ENCODE measurements at places on chromosomes 6 and 20.

GRCh38 chr6:148873868-148874267 lies 127.0 kb downstream of the UST start:
- no peak for DNase-seq

GRCh38 chr20:23050847-23051627 lies 1.6 kb upstream of the THBD start:
- no peak for DNase-seq

GRCh38 chr6:15255481-15255880 lies 9.6 kb downstream of the JARID2 start:
- no peak for DNase-seq

GRCh38 chr6:107868867-107869611 lies 44.9 kb upstream of the SCML4 start:
- no peak for DNase-seq

- no peak for DNase-seq
Observed at GRCh38 chr6:106568530-106568929, 60.8 kb downstream of the RTN4IP1 start.

DNA sequence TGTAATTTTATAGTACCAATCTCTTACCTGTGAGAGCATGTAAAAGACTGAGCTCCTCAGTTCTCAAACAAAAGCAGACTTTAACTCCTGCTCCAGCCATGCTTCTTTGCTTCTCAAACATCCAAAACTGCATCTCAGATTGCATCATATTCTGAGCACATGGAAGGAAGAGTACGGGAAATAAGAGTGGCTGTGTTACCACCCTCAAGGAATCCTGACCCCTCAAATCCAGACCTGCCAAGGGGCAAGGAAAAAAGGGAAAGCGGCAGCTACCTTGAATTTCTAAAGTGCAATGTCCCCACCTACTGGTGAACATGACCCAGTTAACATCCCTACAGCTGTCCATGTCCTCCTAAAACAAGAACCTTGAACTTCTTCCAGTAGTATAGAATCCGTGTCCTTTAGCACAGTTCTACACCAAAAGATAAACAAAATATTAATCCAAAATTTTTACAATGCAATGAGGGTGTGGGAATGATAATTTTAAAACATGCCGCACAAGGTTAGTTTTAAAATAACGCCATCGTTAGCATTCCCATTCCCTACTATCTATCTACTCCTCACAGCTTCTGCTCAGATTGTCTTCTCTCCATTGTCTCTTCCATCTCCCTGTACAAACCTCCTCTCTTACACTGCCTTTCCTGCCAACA lies 34.1 kb upstream of the HLA-DQB1 start:
- DNase-seq = no peak

DNA sequence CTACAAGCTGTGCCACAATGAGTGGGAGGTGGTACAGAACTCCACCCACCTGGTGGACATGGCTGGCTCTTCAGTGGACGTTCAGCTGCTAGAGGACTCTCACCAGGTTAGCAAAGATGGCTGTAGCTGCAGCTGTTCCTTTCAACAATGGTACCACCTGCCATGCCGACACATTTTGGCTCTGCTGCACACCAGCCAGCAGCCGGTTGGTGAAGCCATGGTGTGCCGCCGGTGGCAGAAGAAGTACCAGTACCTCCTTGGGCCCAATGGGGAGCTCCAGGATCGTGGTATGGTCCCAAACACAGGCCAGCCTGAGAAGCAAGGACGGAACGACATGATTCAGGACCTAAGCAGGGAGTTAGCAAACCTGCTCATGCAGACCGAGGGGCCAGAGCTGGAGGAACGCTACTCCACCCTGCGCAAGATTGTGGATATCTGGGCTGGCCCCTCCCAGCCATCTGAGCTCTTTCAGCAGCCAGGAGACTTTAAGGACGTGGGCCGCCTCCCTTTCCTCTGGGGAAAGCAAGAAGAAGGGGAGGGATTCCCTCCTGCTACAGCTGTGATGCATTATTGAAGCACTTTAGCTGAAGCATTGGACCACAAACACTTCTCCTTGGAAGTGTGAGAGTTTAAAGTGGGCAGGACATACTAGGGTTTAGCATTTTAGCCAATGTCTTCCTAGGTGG lies 2.8 kb upstream of the ZSWIM1 start:
- no peak for DNase-seq

GRCh38 chr6:101114703-101115102 lies 233.6 kb upstream of the ASCC3 start:
- no peak for DNase-seq

- DNase-seq = no peak
Observed at GRCh38 chr6:13485923-13486562, 1.4 kb downstream of the GFOD1 start.

- DNase-seq = no peak
Observed at GRCh38 chr20:36523341-36523740, 18.0 kb upstream of the MYL9 start.

DNA sequence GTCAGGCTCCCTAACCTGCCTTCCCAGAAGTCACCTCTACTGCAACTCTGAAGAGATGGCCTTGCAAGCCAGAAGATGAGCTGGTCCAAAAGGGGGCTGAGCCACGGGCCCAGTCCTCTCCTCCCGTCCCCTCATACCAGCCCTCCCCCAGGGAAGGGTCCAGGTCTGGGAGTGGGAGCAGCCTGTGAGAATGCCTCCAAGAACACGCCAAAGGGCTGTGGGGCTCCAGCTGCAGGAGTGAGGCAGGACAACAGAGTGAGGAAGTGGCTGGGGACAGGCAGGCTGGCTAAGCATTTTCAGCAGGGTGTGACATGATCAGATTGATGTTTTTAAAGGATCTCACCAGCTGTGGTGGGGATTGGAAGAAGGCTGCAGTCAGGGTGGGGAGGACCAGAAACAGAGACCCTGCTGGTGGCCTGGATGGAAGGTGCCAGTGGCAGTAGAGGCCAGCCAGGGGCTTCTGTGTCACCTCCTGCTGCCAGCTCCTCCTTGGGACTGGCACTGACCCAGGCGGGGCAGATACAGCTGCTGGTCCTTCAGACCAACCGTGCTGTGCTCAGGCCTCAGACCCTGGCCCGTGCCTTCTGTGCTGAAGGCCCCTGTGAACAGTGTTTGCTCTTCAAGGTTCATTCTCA lies 257.6 kb downstream of the NRN1 start:
- DNase-seq = no peak

GRCh38 chr6:139801571-139802321 lies 427.3 kb upstream of the CITED2 start:
- no peak for DNase-seq

- DNase-seq = no peak
Observed at GRCh38 chr6:14738933-14739332, 506.9 kb upstream of the JARID2 start.

DNA sequence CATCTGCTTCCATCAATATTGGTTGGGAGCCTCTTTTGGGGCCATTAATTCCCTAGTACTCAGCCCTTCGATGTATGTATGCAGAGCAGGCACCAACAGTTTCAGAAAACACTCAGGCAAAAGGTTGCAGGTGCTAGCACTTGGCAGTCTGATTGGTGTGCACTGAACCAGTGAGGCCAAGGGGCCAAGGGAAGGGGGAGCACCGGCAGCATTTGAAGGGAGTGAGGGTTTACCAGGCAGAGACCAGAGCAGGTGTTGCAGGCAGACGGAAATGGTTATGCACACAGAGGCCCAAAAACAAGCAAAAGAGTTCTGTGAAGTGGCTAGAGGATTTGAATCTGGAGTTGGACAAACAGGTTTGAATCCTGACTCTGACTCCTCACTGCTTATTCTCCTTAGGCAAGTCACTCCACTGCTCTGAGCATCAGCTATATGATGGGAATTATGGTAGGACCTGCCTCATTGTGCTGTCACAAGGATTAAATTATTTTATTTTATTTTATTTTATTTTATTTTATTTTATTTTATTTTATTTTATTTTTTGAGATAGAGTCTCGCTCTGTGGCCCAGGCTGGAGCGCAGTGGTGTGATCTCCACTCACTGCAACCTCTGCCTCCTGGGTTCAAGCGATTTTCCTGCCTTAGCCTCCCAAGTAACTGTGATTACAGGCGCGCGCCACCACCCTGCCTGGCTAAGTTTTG lies 58.1 kb upstream of the SHLD1 start:
- no peak for DNase-seq

DNA sequence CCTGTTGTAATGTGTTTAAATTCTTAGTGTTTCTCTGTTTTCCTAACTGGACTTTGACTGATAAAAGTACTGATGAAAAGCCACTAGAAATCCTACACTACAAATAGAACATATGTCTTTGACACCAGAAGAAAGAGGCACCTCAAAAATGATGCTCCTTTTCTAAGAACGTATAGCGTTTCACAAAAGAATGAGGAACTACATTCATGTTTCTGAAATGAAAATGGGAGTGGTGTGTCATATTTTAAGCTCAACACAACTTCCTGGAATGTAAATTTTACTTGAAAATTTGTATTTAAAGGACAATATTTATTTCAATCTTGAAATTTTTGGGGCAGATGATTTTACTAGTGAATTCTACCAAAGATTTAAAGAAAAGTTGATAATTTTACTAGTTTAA lies 35.3 kb downstream of the KIAA0408 start:
- no peak for DNase-seq

GRCh38 chr6:85672623-85673022 lies 29.9 kb upstream of the SYNCRIP start:
- DNase-seq = no peak

DNA sequence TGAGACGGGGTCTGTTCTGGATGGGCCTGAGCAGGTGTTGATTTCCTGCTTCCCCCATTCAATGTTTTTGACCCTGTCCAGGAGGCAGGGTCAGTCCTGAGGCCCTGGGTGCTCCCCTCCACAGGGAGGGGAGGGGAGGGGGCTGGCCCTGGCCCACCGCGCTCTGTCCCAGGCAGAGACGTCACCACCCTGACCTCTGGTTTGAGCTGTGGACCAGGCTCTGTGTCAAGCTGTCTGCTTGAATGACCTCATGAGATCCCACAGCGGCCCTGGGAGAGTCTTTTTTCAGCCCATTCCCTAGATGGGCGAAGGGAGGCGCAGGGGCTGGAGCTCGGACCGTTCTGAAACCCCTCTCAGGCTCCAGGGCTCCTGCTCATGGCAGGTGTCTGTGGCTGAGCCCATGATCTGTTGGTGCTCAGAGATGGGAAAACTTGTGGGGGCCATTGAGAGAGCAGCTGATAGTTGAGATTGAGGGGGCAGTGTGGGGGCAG lies 8.9 kb upstream of the LKAAEAR1 start:
- DNase-seq = no peak

GRCh38 chr6:47028835-47029360 lies 13.2 kb downstream of the ADGRF1 start:
- no peak for DNase-seq

GRCh38 chr6:161108916-161109315 lies 117.3 kb downstream of the MAP3K4 start:
- DNase-seq = no peak

DNA sequence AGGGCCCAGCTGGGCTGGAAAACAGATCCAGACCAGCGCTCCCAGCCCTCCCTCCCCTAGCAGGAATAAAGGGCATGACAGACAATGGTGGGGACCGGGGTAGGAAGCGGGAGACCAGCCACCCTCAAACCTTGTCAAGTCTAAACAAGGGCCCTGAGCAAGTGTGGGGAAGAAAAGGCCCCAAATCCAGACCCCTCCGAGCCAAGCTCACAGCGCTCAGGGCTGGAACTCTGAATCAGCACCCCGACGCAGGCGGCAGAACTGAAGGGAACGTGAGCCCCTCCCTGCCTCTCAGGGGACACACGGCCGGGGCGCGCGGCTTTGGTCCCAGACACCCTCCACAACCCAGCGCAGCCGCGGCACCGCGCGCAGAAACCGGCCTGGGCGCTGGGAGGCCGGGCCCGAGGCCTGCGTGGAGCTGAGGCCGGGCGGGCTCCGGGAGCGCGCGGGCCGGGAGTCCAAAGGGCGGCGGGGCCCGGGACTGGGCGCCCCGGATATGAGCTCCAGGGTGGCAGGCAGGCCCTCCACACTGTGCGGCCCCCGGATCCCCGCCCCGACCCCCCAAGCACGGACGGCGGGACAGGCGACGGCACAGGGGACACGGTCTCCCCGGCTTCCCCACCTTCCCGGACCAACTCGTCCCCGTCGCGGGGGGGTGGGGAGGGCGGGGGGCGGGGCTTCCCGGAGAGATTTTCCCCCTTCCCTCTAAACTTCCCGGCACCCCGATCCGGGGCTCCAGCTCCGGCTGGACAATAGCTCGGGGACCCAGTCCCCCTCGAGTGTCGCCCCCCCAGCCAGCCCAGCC lies 641 bp downstream of the TEAD3 start:
- no peak for DNase-seq

- no peak for DNase-seq
Observed at GRCh38 chr6:97288188-97288587, 5.2 kb upstream of the MMS22L start.

GRCh38 chr6:75204959-75205775 lies 686 bp downstream of the COL12A1 start:
- no peak for DNase-seq

- no peak for DNase-seq
Observed at GRCh38 chr6:88804701-88805100, 158.7 kb downstream of the RNGTT start.

DNA sequence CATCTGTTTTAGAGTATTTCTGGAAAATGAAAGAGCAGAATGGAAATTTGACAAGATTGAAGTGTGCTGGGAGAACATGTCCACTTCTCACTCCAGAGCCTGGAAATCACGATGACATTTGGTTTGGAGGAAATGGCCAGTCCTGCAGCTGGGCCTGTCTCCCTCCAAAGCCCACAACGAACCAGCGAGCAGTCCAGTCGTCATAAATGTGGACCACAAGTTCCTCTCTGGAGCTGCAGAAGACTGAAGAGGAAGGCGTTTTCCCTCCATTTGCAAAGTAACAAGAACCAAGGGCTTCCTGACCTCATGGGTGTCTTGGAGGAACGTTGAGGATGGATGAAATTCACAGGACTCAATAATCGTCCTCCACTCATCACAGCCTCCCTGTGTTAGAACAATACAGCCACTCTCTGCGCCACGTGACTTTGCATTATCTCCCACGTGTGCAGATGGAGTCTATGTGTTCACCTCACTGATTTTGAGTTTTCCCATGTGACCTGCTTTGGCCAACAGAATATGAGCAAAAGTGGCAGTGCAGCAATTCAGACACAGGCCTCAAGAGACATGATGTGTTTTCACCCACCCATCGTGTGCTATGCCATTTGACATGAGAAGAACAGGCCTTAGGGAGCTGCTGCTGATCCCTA lies 9.1 kb upstream of the SPATS1 start:
- DNase-seq = no peak

DNA sequence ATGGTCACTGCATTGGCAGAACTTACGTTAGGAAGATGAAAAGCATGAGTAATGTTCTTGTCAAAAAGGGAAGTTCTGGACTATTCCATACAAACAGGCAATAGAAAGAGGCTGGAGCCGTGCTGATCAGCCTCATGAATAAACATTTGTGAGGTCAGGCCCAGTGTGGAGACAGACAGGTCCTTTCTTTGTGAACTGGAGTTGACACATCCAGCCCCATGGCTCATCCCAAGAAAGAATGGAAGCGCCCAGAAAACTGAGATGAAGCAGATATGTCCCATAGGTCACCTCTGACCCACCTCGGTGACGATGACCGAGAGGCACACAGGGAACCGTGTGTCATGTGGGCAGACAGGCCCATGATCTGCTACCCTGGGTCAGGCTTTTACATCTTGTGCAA lies 276.0 kb upstream of the SGK1 start:
- DNase-seq = no peak

- no peak for DNase-seq
Observed at GRCh38 chr6:47490676-47491075, 13.1 kb downstream of the CD2AP start.

All from activated T-helper 1 cell treated with Interleukin-2 at 50 U/mL for 16 hours (primary cell).